ENCODE measurements at places on chromosomes 5 and 9.

DNA sequence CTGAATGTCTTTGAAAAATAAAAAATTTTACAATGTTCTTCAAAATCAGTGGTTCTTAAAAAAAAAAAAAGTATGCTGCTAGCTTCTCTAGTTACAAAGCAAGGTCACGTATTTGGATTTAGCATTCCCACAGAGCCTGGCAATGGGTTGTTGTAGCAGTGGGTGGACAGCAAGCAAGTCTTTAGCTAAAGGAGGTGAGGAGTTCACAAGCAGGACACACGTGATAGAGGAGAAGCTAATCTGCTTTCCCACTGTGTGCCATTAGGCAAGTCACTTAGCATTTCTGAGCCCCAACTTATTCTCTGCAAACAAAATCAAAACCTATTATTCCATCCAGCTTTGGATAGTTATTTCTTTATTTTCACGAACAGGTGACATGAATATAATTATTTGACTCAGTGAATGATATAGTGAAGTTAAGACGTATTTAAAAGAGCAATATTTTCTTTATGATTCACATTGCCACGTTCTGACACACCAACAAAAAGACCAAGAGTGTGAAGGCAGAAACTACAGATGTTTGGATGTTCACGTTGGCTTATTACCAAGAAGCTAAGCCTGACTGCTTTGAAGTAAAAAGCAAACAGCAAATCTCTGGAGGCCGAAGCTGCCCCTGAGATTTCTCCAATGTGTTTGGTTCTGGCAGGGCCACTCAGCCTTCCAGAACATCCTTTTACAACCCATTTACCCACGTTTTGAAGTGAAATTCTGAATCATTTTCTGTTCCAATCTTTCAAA lies 612.1 kb upstream of the CDH6 start:
- DNase-seq: no peak

DNA sequence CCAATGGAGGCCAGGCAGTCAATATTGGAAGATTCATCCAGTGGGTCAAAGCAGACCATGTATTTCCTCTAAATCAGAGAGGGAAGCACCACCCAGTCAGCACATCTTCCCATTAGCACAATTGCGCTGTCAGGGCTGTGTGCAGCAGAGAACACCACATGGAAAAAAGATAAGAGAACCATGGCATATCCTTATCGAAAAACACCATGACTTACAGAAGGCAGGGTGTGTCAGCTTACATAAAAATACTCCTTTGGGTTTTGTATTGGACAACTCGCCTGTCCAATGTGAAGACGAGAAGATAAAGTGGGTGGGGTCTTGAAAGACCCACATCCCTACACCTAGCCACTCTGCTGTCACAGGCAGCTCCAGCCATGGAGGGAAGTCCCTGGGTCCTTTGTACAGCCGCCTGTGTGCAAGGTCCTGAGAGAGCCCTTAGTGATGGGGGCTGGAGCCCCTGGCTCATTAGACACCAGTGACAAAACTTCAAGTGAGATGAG lies 71.9 kb upstream of the SPATA31E1 start:
- peak; percentile 70 for DNase-seq

DNA sequence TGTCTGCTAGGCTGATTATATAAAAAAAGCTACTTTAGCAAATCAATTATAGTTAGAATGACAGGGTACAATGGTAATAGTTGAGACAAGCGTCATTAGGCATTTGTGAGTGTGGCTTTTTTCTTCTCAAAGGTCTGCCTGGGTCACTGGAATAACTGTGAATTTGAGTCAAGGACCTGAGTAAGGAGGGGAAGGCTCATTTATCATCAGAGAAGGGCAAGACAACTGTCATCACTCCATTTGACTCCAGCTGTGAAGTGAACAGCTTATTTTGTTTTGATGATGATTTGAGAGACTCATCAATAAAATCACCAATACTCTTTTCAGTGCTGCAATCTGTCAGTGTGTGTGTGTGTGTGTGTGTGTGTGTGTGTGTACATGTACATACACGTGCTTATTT lies 118.6 kb downstream of the MAT2B start:
- DNase-seq: no peak

- DNase-seq: no peak
Observed at GRCh38 chr5:78958672-78959445, 26.3 kb downstream of the ARSB start.

DNA sequence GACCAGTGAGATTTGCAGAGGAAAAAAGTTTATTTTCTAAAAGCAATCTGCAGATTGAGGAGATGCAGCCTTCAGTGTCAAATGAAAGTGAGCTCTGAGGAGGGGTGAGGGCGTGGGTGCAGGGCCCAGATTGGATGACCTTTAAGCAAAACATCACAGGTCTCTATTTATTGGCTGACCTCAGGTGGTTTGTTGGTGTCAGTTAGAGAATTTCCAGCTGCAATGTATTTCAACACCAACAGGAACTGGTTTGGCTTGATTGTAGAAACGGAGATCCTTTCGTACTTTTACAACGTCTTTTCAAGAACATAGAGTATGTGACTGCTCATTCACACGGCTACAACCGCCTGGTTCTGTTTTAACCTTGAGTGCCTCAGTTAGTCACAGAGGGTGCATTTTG lies 1069.1 kb downstream of the EFNA5 start:
- DNase-seq: no peak

GRCh38 chr5:134967607-134968006 lies at the start of gene CATSPER3:
Gene CATSPER3, plus strand, starts transcription at chr5:134967907. Its CDS starts 85 bp downstream, at chr5:134967992.
- no peak for DNase-seq

- no peak for DNase-seq
Observed at GRCh38 chr5:123298335-123299030, 124.7 kb downstream of the CEP120 start.

- no peak for DNase-seq
Observed at GRCh38 chr5:78006449-78006848, 230.3 kb upstream of the TBCA start.

GRCh38 chr5:69129413-69129812 lies 35.6 kb downstream of the SLC30A5 start:
- no peak for DNase-seq
